ENCODE measurements at places on chromosomes 13 and 19. TPM values are rescaled to one million over a fixed set of nuclear protein-coding genes. Genes with fewer than 3 reads are reported as not detected.

FAM83E gene
- 50.0 TPM for total RNA-seq

ZNF844 gene
- 7.6 TPM for total RNA-seq

CYP4F12 gene
- 5.9 TPM for total RNA-seq

HAUS8 gene
- total RNA-seq: 8.4 TPM

PSG1 gene
- total RNA-seq: not detected

TNNT1 gene
- 1.6 TPM for total RNA-seq

KANK3 gene
- total RNA-seq: 29.0 TPM

IQCN gene
- 3.0 TPM for total RNA-seq

CEACAM21 gene
- 6.3 TPM for total RNA-seq

NLRP5 gene
- not detected for total RNA-seq

PNMA8A gene
- total RNA-seq: 1.5 TPM

DNA sequence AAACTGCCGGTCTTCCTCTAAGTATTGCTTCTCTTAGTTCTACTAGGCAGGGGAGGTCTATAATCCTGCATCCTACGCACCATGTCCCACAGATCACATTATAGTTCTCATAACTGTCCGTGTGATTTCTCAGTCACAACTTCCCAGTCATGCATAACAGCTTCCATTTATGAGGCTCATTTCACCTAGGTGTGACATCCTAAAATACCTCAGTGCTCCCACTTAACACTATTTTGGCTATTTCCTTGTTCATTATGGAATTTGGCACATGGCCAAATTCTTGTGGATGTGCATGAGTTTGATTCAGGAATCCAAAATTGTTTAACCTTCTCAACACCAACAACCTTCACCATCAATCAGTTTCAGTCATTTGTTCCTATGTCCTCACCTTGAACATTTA lies 989.9 kb downstream of the OLFM4 start:
- DNase-seq: no peak

GRCh38 chr19:46602392-46603194 lies 1.5 kb downstream of the CALM3 start:
- DNase-seq: no peak

- DNase-seq: no peak
These were observed 3.2 kb downstream of the RPL18A start for GRCh38 chr19:17862711-17863519.

DNA sequence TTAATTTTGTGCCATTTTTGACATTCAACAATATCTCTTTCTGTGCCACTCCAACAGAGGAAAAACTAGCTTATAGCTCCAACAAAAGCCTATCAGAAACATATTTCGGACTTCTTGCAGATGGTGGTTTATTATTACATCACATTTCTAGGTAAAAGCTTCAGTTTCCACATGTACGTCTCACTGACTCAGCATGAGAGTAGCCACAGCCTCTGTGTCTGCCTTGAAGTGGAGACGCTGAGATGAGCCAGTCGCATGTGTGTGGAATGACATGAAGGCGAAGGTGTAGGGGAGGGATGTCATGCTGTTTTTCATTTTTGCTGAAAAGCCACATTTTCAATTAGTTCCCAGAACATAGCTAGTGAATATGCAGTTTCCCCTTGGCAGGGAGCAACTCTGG lies 598.6 kb downstream of the EFNB2 start:
- DNase-seq: no peak

DNA sequence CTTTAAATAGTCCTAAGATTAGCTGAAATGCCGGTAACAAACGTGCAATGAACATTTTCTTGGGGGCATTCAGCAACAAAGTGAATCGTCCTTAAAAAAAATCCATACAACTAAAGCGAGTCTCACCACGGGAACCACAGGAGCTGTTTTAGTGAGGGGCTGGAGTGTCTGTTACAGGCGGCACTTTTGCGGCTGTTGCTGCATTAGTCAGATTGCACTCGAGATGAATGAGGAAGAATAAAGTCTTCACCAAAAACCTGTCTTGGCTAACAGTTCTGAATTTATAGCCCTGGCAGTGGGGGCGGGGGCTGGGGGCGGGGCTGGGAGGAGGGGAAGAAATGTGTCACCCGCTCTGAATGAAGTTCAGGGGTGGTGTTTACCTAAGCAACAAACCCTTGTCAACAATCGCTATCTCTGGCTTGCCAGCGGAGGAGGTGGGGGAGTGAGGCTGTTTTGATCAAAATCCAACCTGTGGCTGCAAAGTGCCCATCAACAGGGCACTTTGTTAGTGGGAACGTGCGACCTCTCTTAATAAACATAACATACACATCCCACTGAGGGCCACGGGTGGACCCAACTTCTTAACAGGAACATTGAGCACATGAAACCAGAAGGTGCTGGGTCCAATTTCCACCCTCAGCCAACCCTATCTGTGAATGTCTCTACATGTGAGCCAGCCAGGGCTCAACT lies 44.5 kb downstream of the RFX2 start:
- peak; percentile 69 for DNase-seq

DNA sequence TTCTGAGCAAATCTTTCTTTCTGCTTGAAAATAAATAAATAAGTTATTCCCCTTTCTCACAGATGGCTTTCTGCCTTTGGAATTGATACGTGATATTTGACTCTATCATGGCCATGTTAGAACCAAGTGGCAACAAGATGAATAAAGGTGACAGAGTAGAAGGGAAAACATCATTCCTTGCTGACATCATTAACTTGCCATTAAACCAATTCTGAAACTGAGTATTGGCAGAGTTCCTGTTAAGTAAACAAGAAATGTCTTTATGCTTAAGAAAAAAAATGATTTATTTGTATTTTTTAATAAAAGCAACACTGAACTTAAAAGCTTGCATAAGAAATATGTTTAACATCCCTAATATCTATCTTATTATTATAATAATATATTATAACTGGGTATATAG lies 828.1 kb downstream of the PCDH9 start:
- no peak for DNase-seq

DNA sequence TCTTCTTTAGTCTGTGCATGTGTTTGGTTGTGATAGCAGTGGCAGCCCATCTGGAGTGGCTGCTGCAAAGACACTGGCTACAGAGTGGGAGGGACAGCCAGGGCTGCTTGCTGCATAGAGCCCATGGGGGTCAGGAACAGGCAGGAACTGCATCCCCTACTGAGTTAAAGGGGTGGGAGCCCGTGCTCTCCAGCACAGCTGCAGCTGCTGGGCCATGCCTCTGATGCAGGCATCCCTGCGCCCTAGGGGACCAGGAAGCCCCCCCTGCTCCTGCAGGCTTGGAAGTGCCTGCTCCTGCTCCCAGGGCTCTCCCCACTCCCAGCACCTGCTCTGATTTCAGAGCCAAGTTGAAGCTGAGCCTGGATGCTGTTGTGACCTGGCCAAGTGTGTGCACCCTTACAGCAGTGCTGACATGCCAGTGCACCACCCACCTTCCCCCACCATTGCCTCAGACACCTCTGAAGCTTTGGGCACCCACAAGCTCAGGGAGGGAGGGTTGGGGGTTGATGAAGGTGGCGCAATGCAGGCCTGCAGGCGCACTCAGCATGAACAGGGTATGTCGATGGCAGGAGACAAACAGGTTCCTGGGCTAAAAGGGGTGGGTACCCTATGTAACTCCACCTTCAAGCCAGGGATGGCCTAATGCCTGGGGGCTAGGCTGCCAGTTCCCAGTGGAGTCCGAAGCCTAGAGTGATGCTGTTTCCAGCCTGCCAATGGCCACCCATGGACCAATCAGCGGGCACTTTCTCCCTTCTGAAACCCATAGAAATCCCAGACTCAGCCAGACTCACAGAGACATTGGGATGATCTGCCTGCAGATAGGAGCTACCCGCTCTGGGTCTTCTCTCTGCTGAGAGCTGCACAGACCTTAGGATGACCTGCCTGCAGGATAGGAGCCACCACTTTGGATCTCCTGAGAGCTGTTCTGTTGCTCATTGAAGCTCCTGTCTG lies 919.9 kb upstream of the MIR17HG start:
- no peak for DNase-seq

- no peak for DNase-seq
These were observed 20.3 kb upstream of the RAP2A start for GRCh38 chr13:97413694-97414093.

DNA sequence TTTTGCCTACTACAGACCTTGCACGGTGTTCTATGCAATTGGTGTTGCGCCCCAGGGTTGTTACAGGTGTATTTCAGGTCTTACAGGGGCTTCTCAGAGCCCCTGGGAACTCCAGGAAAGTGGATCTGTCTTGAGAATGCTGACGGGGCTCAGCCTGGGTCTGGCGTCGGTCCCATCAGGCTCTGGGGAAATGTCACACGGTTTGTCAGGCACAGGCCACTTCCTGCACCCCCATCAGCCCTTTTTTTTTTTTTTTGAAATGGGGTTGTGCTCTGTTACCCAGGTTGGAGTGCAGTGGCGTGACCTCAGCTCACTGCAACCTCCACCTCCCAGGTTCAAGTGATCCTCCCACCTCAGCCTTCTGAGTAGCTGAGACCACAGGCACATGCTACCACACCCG lies 13.2 kb downstream of the CLEC4G start:
- no peak for DNase-seq

DNA sequence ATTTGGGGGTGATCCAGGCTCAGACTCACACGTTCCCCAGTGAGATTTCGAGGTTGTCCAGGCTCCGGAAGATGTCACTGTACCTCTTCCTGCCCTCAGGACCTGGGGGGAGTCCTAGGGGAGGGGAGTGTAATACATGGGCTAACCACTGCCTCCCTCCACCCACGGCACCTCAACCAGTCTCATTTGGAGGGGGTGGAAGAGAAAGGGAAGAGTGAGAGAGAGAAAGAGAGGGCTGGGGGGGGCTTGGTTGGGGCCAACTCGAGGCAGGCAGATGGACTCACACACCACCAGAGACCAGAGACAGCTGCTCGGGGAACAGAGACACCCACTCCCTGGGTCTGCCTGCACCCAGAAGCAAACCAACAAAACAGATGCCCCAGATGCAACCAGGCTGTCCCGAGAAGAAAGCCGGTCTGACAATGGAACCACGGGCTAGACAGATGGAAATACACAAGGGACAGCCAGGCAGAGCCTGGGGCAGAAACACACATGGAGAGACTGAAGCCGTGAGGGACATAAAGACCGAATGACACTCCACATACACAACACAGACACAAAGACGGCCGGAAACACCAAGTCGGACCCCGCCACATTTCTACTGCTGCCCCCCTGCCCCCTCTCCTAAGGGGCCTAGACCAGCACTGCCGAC lies 825 bp downstream of the GMIP start:
- no peak for DNase-seq

GRCh38 chr19:19285686-19286085 lies 12.6 kb upstream of the TM6SF2 start:
- DNase-seq: no peak

DNA sequence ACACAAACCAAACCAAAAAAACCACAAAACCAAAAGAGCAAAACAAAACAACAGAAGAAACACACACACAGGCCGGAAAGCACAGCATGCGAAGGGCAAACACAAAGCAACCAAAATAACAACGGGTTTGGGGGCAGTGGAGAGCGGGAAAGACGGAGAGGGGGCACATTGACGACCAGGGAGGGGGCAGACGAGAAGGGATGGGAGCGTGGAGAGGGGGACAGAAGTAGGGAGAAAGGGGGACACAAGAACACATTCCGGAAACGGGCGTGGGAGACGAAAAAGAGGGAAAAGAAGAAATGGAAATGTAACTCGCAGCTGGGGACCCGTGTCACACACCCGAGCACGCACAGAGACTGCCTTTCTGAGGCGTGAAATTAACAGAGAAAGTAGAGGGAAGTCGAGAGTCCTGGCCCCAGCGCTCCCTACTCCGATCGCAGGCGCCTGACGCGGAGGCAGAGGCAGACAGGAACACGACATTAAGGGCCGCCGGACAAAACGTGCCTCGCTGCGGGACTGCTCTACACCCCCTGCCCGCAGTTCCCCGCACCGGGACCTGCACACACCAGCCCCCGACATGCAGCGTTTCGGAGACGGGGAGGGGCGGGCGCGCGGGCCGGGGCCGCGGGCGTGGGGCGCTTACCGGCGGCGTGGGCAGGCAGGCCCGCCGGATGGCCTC lies 652 bp downstream of the POU4F1 start:
- no peak for DNase-seq

DNA sequence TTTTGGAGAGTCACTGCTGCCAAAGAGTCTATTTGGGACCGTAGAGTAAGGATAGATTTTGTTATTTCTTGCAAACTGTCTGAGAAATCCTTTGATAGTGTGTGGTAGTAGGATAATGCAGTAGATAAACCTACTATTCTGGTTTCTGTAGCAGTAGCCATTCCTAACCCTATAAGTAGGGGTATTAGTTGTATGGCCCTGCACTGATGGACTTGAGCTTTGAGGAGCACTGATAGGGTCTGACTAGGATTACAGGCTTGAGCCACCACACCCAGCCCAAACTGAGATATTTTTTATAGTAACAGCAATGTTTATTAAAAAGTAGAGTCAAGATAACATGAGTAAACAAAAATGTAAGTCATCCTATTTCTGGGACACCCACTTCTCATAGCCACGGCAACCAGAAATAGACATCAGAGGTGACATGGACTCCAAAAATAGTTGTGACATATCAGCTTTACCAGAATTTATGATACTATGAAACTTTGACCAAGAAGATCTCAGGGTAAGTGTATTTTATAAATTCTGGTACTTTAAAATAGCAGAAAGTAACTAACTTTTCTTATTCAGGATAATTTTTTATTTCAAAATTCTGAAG lies 479.1 kb downstream of the SUCLA2 start:
- no peak for DNase-seq

- no peak for DNase-seq
These were observed 14.4 kb upstream of the TTYH1 start for GRCh38 chr19:54400913-54401312.

- no peak for DNase-seq
These were observed 240.3 kb downstream of the DCT start for GRCh38 chr13:94239135-94239534.

GRCh38 chr13:98103531-98103930 lies 39.4 kb upstream of the FARP1 start:
- no peak for DNase-seq

DNA sequence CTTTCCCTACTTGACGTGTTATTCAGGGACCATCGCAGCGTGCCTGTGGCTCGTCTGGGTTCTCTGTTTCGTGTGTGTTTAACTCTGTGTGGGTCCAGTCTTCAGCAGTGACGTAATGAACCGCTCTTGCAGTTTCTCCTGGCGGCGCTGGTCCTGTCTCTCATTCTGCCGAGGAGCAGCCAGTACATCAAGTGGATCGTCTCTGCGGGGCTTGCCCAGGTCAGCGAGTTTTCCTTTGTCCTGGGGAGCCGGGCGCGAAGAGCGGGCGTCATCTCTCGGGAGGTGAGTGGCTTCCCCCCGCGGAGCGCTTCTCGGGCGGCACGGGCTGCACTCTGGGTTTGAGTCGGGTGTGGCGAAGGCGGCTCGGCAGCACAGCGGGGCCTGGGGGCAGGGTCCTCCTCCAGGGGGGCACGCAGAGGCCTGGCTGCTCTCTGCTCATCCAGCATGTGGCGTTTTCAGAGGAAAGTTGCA lies 36.3 kb upstream of the TFDP1 start:
- DNase-seq: no peak

Data from left lung (tissue), 14 donors.